ENCODE measurements at places on chromosomes 2 and 18.

- DNase-seq: peak; percentile 32
These were observed 162.0 kb downstream of the SH3BP4 start for GRCh38 chr2:235113854-235114253.

DNA sequence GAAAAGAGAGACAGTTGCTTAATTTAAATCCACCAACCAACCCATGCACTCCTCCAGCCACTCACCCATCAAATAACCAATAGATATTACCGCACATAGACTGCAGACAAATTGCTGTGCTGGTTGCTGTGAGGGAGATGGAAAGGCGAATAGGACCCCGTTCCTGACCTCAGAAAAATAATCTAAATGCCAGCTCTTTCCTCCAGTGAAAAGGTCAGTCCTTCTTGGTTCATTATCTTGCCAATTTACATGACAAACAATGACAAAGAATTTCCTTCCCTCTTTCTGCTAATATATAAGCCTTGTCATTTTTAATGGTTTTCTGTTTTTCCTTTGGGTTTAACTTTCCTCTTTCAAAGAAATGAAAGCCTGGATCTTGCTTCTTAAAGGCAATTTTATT is 61.6 kb downstream of the MEP1B start:
- no peak for DNase-seq

DNA sequence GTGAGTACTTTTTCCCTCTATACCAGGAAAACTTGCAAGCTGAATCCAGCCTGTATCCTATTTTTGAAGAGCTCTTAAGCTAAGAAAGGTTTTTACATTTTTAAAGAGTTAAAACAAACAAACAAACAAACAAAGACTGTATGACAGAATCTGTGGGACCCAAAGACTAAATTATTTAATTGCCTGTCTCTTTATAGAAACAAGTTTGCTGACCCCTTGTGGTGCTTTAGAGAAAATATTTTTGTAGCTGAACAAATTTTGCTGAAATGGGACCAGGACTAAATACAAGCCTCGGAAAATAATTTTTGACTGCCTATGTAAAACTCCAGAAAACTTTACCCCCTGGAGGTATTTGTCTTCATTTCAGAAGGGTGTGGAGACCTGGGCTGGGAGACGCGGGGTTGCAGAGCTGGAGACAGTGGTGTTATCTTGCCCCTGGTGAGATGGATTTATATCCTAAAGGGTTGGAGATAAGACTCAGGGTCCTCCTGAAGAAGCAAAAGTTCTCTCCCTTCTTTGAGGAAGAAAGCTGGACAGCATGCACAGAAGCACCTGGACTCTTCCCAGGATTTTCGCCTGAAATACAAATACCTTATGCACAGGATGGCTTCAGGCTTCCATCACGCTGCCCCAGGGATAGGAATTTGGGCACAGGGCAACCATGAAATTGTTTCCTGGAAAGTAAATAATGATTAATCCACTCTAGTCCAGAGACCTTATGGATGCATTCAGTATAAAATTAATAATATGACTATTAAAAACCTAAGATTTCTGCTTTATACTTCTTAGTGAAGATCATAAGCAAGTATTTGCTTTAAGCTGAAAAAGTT is 54.3 kb downstream of the TMX3 start:
- DNase-seq: no peak

DNA sequence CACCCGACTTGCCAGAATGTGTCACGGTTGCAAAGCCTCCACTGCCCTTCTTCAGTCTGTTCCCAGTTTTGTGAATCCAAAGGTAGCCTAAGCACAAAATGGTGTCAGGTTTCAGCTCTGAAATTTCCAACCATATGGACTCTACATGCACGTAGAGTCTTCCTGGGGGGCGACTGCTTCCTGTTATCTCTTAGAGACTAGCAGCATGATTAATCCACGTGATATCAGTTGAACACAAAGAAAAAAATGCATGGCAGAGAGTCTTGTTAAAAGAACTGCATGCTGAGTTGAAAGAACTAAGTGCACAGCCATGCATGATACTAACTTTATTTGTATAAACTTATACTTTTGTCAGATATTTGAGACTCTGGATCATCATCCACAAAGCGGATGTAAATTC is 404.4 kb downstream of the SOCS6 start:
- DNase-seq: peak; percentile 52

DNA sequence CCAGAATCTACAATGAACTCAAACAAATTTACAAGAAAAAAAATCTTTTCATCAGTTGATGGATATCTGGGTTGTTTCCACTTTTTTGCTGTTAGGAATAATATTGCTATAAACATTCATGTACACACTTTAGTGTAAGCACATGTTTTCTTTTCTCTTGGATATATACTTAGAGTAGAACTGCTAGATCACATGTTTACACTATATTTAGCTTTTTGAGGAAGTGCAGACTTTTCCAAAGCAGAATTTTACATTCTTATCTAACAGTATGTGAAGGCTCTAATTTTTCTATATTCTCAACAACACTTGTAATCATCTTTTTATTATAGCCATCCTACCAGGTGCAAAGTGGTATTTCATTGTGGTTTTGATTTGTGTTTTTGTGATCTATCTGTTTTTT is 103.6 kb upstream of the RMP24 start:
- DNase-seq: no peak

DNA sequence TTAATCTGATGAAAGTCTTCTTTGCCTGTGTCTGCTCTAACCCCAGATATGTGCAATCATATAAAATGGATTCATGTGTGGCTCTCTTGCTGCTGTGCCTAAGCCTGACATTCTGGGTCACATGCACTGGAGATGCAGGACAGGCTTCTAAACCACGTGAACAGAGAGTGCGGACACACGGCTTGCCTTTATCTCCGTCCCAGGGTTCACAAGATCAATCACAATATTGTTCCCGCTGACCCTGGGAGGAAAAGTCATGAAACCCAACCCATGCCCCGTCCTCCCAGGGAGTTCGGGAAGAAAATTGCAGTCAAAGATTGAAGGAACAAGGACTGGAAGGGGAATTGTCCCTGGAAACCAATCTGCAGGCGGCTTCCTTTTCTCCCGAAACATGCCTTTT is 74.8 kb downstream of the VAPA start:
- DNase-seq: no peak

- no peak for DNase-seq
These were observed 248.9 kb upstream of the THUMPD2 start for GRCh38 chr2:40027968-40028367.

GRCh38 chr2:170950221-170950761 is 21.2 kb downstream of the GORASP2 start:
- DNase-seq: no peak

GRCh38 chr2:127054996-127055785 is 51.8 kb downstream of the BIN1 start:
- no peak for DNase-seq

- DNase-seq: no peak
These were observed 124.8 kb downstream of the PXDN start for GRCh38 chr2:1619556-1619955.

GRCh38 chr2:38742797-38743559 is 8.2 kb downstream of the SRSF7 start:
- no peak for DNase-seq

DNA sequence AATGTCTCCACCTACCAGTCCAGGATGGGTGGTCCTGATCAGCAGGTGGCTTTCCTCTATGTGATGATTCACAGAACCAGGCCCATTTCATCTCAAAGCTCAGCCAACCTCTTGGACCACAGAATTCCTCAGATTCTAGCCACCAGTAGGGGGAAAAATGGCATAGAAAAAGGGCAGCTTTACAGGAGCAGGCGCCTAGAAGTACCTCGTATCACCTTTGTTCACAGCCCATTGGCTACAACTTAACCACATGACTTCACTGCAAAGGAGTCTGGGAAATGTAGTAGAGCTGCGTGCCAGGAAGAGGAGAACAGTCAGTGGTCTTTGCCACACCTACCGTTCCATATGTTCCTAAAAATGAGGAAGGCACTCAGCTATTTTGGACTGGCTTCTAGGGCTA is 62.8 kb upstream of the DTNA start:
- peak; percentile 56 for DNase-seq

- DNase-seq: peak; percentile 3
These were observed 125.9 kb downstream of the MAIP1 start for GRCh38 chr2:200081236-200081635.

DNA sequence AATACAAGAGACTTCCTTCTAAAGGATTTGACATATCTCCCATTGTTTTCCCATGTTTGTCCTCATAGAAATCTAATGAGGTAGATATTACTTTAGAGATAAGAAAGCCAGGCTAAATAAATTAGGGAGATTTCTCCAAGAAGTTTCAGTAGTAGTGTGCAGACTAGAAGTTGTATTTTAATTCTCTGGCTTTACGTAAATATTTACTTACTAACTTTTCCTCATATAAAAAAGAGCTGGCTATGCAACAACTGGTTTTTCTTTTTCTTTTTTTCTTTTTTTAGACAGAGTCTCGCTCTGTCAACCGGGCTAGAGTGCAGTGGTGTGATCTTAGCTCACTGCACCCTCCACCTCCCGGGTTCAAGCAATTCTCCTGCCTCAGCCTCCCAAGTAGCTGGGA is 60.6 kb upstream of the ACYP2 start:
- DNase-seq: no peak

DNA sequence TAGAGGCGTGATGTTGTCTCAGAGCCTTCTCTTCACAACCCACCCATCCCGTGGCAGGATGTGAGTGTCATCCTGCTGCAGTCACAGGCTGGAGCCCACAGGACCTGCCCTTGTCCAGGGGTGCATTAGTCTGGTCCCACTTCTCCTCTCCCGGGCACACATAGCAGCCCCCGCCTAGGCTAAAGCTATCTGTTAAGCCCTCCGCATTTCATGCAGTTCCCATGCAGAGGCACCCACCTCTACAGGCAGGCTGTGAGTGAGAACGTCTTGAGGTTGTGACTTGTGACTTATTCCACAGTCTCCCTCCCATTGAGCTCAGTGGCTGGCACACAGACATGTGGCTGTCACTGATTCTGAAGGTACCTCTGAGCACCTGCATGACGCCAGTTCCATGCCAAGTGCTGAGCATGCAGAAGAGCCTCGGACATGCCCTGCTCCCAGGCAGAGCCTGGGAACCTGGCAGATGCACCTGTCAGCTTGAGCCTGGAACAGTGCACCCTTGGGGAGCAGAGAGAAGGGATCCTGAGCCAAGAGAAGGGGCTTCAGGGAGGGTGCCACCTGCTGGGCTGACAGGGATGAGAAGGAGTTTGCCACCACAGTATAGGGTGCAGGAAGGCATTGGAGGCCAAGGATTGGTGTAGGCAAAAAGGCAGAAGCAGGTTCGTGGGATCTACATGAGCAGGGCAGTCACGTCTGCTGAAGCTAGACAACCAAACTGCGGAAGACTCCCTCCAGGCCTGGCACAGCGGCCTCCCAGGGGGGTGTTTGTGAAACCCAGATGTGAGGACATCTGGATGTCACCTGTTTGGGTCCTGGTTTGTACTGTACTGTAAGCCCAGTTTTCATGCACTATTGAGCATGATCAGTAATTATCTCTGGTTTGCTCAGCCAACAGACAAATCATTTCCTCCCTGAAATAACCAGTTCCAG is 213.6 kb downstream of the GLI2 start:
- DNase-seq: no peak

DNA sequence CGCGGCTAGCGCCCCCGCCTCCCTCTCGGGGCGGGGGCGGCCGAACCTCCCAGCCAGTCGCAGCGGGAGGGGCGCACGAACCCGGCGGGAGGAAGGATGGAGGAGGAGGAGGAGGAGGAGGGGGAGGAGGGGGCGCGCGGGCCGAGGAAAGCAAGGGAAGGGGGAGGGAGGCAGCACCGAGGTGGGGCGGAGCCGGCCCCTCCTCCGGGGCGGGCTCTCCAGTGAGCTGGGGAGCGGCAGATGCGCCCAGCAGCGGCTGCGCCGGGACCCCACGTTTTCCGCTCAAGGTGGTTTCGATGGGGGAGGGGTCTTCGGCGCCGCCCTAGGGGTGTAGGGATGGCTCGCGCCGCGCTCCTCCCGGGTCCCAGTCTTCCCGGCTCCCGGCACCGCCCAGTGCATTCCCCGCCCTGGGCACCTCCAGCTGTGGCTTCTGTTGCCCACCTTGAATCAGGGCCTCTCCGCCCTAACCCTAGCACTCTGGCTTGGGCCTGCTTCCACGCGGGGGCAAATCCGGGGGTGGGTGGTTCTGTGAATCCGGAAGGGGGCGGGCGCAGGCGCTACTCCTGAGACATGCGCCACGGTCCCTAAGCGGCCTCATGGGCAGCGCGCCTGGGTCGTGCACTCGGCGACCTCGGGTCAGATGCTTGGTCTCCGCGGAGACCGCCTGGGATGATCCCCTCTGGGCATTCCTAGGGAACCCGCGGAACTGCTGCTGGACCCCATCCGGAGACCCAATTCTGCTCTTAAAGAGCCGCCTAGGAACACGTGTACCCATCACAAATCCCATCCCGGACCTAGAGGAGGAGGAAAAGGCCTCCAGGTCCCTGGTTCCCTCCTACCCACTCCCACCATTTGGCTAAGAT is at the start of gene FBXO41:
Gene FBXO41, minus strand, starts transcription at position 183 of the 863 bp plus-strand sequence. CDS start 14,848 bp downstream, outside the sequence.
- DNase-seq: no peak

DNA sequence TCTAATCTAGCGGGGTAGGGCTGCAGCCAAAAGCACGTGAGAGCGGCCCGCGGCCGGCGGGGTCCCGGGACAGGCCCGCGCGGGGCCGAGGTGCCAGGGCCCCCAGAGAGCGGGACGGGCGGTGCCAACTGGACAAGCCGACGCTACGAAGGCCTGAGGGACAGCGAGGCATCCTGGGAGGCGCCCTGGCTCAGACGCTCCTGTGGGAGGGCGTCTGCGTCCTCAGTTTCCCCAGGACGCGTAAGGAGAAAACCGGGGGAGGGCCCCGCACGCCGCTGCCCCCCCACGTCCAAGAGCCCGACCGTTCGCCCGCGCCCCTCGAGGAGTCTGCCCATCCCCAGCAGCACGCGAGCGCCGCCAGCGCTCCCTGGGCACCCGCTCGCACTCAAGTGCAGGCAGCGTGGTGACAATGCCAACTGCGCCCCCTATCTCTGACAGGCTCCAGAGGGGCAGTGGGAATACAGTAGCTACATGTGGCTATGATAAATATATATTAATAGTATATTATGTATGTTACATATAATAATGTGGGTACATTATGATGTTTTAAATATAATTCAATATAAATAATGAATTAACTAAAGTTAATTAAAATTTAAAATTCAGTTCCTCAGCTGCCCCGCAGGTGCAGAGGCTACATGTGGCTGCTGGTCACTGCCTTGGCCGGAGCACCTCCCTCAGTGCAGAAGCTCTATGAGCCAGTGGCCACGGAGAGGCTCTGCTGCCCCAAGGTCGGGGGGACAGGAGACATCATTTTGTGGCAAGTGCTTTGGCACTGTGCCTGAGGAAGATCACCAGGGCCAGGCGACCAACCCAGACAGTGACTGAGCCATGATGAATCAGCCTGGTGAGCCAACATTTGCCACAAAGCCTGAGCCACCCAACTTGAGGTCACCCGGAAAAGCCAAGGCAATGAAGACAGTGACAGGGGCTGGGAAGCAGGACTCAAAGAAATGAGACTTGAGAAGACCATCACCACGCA is 5.5 kb upstream of the SFT2D3 start:
- no peak for DNase-seq

DNA sequence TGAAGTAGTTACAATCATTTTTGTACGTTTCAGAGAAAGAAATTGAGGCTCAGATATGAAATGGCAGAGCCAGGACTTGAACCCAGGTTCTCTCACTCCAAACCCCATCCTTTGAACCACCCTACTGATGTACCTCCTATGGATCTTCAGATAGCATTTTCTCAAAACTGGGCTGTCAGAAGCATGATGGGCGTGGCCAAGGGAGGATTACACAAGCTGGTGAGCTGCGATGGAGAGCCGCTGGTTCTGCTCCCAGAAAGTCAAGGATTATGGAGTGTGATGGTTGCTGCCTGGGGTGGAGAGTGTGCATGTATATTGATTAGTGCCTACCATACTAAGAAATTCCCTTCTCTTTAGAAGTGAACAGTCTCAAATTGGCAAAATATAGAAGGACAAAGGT is 47.0 kb upstream of the PPP1CB start:
- no peak for DNase-seq

GRCh38 chr2:240596491-240596931 is 10.0 kb downstream of the CAPN10 start:
- DNase-seq: no peak

Measured in NCI-H524 treated with DMSO at 0.1 percent for 48 hours (cell line).